Urothelium cell line (cell line): ENCODE measurements at places on chromosomes 5 and 9.

DNA sequence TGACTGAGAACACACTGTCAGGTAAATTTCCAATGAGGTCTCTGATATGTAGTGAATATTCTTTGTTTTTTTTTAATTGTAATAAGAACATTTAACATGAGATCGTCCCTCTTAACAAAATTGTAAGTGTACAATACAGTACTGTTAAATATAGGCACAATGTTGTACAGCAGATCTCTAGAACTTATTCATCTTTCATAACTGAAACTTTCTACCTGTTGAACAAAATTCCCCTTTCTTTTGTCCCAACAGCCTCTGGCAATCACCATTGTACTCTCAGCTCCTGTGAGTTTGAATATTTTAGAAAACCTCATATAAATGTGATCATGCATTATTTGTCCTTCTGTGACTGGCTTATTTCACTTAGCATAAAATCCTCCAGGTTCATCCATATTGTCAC lies 10.6 kb upstream of the PRLR start:
- DNase-seq: no peak

- peak; percentile 93 for DNase-seq
These were observed 38.4 kb upstream of the PLEKHG4B start for GRCh38 chr5:53381-54174.

DNA sequence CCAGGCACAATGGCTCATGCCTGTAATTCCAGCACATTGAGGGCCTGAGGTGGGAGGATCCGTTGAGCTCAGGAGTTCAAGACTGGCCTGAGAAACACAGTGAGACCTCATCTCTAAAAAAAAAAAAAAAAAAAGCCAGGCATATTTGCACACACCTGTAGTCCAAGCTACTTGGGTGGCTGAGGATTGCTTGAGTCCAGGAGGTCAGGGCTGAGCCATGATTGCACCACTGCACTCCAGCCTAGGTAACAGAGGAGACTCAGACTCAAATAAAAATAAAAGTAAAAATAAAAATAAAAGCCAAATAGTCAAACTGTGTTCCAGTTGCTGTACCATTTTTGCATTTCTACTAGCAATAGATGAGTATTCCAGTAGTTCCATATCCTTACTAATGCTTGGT lies 616.0 kb downstream of the KIF4B start:
- no peak for DNase-seq

DNA sequence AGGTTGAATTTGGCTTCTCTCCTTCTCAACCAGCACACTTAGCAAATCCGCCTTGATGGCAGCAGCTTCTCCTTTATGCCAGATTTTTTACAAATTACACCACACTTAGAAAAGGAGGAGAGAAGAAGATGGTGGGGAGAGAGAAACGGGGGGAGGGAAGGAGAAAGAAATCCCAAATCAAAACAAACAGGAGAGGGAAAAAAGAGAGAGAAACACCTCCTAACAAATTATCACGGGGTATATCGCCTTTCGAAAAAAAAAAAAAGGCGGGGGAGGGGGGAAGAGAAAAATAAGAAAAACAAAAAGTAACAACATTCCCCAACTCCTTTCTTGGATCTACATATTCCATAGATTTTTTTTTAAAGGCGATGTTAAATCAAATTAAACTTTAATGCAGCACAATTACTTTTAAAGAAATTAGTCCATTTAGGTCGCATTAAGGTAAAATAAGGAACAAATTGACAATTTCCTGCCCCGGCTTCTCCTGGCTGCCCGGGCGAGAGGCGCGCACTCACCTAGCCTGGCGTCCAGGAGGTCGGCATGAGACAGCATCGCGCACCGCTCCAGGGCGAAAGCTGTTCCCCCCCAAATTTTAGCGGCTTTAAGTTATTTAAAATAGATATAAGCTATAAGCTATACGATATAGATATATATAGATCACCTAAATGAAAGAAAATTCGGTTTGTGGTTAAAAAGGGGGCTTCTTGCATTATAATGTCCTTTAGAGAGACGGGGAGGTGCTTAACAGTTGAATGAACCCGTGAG lies at the start of gene OTP:
Gene OTP (minus strand): TSS at position 716 of the 765 bp plus-strand sequence. CDS start 164 bp downstream, at position 552.
- DNase-seq: no peak

GRCh38 chr9:121560921-121561320 lies 61.3 kb upstream of the GGTA1 start:
- DNase-seq: no peak

DNA sequence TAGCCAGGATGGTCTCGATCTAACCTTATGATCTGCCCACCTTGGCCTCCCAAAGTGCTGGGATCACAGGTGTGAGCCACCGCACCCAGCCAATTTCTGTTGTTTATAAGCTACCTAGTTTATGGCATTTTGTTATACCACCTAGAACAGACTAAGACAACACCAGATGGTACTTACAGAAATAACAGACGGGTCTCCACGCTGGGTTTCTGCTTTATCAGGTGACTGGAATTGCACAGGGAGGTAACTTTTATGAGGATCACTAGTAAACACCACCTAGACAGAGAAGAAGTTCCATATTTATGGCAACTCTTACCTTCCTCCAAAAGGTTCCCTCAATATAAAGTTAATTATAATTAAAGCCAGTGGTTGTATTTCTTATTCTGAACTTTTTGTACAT lies 74.0 kb downstream of the CEMIP2 start:
- DNase-seq: no peak

DNA sequence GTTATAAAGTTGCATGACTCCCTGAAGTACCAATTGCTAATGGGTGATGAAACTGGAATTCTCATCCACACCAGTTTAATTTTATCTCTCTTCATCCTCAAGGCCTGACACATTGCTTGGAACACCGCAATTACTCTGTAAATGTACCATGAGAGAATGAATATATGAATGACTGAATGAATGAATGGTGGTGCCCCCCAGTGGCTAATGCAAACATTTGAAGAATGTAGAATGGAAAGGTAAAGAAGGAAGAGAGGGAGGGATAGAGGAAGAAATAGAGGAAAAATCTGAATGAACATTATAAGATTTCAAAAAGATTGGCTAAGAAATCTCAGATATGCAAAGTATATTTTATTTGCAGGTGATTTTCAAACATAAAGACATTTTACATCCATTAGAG lies 13.1 kb downstream of the PAPPA start:
- no peak for DNase-seq

GRCh38 chr5:113319256-113320053 lies 115.3 kb downstream of the TSSK1B start:
- DNase-seq: no peak

DNA sequence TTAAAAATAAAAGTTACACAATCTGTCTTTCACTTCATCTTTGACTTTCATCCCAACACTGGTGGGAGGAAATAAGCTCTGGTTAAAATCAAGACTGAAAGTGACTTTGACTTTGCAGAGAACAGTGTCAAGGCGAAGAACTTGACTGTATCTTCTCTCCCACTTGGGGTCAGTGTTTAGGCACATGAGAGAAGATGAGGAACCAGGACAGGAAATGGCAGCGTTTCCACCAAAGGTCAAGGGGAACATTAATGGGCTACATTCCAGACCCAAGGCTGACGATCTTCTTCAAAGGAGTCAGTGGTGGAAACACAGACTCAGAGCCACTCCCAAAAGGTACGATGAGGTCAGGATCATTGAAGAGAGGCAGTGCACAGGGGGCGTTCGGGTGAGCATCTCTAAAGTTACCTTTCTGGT lies 409.5 kb downstream of the ARHGEF28 start:
- DNase-seq: peak; percentile 59

- no peak for DNase-seq
These were observed 33.4 kb downstream of the CREBRF start for GRCh38 chr5:173089581-173089980.

GRCh38 chr9:115531410-115532125 lies 413.6 kb upstream of the TNC start:
- DNase-seq: no peak

GRCh38 chr9:137691646-137692351 lies 73.0 kb downstream of the EHMT1 start:
- DNase-seq: no peak

- DNase-seq: peak; percentile 20
These were observed 19.6 kb upstream of the TMEM252 start for GRCh38 chr9:68560071-68560844.

DNA sequence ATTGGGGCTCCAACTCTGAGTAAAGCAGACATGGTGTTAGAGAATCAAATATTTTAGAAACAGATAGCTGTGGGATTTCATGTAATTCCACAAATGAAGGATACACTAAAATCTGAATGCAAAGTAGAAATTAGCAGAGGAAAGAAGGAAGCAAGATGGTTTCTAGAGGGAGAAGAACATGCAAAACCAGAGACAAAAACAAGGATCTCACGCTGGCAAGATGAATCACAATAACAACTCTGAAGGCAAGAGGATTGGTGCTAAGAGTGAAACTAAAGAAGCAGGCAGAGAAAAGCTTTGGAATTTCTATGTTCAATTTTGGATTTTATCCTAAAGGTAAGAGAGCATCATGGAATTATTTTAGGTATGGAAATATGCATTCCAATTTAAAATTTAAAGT lies 857.2 kb upstream of the COX7C start:
- DNase-seq: no peak

DNA sequence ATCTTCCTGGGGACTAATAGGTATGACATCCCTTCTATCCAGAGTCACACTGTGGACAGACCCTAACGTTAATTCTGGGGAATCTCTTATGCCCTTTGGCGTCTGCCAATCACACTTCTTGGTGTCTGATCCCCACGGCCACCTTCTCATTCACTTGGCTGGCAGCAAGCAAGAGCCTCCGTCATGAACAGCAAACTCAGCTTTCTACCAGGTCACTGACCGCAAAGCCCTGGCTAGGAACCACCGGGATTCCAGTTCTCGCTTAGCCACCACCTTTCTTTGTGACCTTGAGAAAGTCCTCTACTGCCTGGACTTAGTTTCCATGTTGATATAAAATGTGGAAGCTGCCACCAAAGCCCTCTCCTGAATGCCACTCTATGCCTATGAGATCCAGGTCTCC lies 67.7 kb upstream of the FCN1 start:
- no peak for DNase-seq
